COLO829 (cell line): ENCODE measurements at places on chromosomes 3 and 15.

GRCh38 chr3:127395663-127396355, 108.0 kb upstream of the PRR20G start:
- DNase-seq: no peak

- DNase-seq: no peak
Observed at GRCh38 chr3:132016061-132017041, 18.5 kb downstream of the CPNE4 start.

GRCh38 chr15:35038626-35039451, 46.3 kb downstream of the NANOGP8 start:
- DNase-seq: no peak

GRCh38 chr3:154783061-154783460, 297.1 kb upstream of the MME start:
- DNase-seq: no peak

- DNase-seq: no peak
Observed at GRCh38 chr3:55622116-55622515, 135.0 kb upstream of the WNT5A start.

DNA sequence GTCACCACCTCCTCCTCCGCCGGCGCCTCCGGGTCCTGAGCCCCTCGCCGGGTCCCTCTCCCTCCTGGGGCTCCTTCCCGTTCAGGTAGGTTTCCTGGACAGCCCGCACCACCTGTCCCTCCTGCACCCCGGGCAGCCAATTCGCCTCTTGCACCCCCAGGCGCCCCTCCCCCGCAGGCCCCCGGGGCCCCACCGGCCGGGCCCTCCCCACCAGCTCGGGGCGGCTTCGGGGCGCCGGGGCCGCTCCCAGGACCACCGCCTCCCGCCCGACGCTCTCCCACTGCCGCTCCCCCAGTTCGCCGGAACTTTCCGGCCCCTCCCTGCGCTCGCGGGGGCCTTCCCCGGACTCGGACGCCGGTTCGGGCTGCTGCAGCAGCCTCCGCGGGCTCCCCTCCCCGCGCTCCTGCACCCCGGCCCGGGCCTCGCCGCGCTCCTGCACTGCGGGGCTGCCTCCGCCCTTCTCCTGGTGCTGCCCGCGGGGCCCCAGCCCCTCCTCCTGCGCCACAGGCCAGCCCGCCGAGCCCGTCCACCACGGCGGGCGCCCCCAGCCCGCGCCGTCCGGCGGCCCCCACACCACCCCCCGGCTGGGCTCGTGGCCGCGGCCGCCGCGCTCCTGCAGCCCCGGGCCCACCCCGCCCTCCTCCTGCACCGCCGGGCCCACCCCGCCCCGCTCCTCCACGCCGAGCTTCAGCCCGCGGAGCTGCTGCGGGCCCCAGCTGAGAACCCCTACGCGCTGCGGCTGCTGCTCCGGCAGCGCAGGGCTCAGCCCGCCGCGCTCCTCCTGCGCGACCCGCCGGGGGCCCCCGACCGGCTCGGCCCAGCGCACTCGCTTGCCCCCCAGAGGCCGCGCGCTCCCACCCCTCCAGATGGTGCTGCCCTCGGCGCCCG, 587 bp upstream of the TNK2 start:
- no peak for DNase-seq

DNA sequence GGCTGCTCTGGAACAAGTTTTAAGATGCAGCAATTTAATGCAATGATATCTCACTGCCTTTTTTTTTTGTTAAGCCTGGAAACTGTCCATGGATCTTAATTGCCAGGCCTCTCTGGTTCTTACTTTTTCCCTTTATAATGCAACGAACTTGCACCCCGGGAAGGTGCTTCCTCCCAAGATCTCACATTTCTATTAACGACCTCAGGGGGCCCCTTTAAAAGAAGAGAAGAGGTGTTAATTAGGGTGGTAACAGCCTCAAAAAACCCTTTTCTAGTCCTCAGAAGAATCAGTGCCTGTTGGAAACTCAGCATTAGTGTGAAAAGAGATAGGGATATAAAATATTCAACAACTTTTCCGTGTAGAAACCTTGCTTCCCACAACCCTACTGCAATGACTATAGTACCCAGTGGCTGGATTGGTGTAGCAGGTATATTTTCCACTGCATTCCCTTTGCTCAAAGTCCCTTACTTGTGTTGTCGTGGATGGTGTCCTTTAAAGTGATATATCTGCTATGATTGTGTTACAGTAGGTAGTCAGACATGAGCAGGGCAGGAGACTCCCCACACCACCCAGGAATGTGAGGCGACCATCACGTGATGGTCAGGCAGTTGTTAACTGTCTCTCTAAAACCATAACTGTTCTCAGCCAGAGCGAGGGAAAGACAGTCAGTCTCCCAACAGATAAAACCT, 121.8 kb downstream of the CTNNB1 start:
- no peak for DNase-seq

- DNase-seq: no peak
Observed at GRCh38 chr3:62926494-62926893, 51.3 kb upstream of the CADPS start.
